Fibroblast of the conjunctiva (primary cell): ENCODE measurements at places on chromosomes 6 and 20.

- DNase-seq = no peak
Measured at GRCh38 chr6:37967651-37968050, 148.1 kb downstream of the ZFAND3 start.

DNA sequence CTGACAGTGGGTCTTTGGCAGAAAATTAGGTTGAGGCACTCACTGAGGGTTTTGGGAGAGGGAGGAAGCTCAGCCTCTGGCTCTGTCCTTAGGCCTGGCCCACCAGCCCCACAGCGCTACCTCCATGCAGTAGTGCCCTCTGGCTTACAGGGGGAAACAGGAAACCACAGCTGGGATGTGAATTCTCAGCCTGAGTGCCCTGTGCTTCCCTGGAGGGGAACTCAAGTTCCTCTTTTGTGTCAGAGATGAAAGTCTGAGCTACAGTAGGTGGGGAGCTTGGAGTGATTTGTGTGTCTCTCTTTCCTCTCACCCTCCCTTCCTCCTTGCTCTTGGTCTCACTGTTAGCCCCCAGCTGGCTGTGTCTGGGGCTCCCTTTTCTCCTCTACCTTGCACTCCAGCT is 48.2 kb upstream of the BLCAP start:
- no peak for DNase-seq

- no peak for DNase-seq
Measured at GRCh38 chr6:87830907-87831306, 128.9 kb upstream of the AKIRIN2 start.

DNA sequence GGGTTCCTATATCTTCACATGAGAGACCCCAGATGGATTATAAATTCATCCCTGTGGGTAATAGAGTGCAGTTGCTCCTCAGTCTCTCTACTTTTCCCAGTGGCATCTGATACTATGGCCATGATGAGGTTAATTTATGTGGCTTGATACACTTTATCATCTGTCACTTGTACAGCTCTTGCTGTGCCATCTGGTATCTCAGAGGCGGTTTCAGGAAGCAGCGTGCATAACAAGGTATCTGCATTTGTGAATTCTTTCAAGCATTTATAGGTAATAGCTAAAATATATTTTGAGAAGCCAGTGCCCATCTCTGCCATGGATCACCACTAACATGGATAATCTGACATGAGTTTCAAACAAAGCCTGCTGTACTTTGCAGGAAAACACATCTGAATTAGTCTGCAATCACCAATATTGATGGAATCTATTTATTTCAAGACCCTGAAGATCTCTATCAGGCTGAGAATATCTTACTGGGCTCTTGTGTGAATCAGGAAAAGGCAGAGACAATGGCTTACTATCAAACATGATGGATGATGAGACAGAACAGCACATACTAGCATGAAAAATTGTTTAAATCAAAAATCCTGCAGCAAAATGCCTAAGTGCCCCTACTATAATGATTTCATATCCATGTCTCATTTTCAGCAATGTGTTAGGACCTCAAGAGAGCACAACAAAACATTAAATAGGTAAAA is 548.7 kb upstream of the MAP3K7 start:
- DNase-seq = no peak

DNA sequence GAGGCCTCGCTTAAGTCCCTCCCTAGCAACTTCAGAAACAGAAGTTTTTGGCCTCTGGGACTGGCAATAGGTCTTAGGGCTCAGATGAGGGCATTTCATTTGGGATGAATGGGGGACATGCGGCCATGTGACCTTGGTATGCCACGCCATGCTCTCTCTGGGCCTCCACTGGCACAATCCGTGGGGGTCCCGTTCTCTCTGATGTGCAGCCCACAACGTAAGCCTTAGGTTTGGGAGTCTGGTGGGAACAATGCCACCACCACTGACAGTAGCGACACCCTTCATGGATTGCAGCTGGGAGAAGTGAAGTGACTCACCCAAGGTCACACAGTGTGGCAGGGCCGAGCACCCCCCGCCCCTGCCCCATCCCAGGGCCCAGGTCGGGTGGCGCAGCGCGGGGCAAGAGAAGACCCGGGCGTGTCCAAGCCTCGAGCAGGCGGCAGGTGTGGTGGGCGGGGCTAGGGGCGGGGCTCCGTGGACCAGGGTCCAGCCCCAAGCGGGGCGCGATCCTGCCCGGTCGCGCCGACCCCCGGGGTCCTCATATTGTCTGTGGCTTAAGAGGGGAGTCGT is 864 bp upstream of the CEBPB start:
- no peak for DNase-seq

DNA sequence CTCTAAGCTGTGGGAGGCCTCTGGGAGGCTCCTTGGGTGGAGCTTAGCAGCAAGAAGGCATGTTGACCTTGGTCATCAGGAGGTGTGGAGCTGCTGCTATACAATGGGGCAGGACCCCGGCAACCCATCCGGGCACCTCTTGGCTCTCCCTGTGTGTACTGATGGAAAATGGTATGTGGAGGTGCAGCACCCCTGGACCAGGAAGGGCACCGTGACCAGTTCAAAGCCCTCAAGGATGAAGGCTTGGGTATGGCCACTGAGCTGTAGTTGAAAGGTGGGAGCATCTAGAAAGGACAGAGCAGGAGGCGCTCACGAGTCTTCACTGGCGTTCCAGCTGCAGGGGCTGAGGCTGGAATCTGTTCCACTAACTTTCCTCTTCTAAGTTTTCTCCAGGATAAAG is 6.7 kb upstream of the IRF4 start:
- DNase-seq = no peak

DNA sequence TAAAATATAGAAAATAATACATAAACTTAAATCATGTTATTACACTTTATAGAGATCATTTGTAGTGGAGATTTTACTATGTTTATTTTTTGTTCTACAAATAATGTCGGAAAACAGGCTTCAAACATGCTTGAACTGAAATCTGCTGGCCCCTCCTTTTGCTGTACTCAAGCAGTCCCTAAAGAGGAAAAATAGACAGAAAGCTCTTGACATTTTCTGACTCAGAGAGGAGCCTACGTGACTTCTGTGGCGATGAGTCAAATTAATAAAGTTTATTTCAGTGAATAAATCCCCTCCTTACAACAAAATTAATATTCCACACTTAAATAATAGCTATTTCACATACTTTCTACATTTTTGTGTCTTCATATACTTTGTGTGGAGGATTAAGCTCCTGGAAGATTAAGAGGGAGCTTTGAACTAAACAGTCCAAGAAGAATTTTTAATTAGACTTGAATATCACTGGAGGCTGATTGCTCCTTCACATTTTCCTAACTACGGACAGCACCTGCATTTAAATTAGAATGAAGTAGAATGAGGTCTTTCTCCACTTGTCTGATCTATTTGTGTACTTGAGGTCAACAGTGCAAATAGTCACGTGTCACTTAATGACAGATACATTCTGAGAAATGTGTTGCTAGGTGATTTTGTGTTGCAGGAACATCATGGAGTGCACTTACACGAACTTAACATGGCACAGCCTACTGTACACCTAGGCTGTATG is 1.7 kb upstream of the TREM1 start:
- DNase-seq = no peak

DNA sequence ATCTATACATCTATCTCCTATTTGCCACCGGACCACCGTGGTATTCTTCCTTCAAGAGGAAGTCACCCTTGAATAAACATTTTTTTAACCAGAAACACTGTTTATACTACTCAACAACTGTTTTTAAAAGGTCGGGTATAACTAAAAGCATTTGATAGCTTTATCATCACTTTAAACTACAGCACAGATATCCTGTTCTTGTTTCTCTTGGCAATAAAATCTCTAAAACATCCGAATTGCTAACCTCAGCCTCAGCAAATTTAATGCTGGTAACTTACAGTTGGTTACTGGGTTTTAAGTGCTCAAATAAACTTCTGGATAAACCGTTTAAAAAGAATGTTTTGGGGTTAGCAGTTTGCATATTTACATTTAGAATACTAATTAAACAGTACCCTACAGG is 20.4 kb downstream of the ZUP1 start:
- no peak for DNase-seq

GRCh38 chr6:118288355-118289124 is 259.6 kb upstream of the PLN start:
- no peak for DNase-seq

GRCh38 chr6:157841211-157841840 is 18.3 kb downstream of the SNX9 start:
- no peak for DNase-seq

- DNase-seq = no peak
Measured at GRCh38 chr6:151081656-151082055, 158.1 kb upstream of the AKAP12 start.

- DNase-seq = no peak
Measured at GRCh38 chr6:166725571-166725970, 98.5 kb upstream of the RPS6KA2 start.

- DNase-seq = no peak
Measured at GRCh38 chr20:10531848-10532247, 96.7 kb downstream of the SLX4IP start.

GRCh38 chr20:40746251-40746650 is 57.2 kb upstream of the MAFB start:
- no peak for DNase-seq

DNA sequence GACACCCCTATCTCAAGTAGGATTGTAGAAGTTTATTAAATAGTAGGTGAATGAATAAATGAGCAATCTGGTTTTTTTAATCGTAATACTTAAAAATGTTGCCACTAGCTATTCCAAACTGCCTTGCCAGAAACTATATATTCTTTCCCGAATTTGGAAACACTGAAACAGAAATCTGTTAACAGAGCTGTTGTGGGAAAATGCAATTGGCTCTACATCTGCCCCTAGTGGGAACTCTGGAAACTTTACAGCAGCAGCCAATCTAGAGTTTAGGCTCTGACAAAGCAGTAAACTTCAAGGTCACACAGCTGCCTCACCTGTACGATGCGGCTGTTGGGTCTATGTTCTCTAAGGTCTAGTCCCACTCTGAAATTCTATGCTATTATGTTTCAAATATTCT is 41.7 kb downstream of the SYNE1 start:
- DNase-seq = no peak

DNA sequence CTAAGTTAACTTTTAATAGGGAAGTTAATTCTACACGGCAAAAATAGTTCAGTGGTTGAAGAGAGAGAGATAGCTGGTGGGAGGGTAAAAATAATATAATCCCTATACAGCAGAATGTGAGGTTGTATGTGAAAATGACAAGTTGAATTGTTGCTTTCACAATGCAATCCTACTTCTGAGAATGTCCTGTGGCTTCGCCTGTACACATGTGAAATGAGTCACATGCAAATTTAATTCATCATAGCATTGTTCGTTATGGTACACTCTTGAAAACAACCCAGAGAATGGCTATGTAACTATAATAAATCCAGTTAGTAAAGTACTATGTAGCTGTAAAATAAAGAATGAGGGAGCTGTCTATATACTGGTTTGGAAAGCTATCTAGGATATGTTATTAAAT is 46.0 kb upstream of the HINT3 start:
- no peak for DNase-seq

GRCh38 chr6:131923356-131923755 is 27.8 kb downstream of the CCN2 start:
- peak; percentile 41 for DNase-seq

DNA sequence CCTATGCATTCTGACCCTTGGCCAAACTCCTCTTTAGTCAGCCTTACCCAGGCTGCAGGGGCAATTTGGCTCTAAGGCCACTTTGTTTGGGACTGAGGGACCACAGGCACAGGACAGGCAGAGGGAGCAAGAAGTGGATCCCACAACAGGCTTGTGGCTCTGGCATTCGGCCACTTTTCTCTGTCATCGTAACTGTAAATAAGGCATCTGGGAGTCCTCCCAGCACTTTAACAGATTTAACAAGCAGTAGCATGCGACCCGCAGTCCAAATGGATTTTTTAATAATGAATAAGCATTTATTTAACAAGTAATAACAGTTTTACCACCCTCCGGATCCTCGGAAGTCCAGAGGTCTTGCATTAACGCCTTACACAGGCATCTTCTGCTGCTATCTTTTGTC is 16.1 kb upstream of the CDH22 start:
- no peak for DNase-seq

- no peak for DNase-seq
Measured at GRCh38 chr20:25019381-25020155, 27.0 kb upstream of the APMAP start.

DNA sequence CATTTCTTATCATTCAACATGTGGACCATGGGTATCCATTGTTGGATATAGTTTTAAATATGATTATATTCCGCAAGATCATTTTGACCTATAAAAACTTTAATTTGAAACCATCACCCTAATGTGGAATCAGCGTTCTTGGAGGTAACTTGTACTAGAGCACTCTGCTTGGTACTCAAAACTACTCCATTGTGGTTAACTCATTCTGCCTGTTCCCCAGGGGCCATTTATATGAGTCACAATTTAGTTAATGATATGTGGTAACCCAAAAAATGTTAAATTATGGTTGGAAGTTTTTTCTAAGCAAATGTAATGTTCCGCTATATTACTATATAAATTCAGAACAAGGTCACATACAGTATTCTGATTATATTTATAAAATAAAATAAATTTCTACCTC is 109.3 kb downstream of the TRDN start:
- no peak for DNase-seq

DNA sequence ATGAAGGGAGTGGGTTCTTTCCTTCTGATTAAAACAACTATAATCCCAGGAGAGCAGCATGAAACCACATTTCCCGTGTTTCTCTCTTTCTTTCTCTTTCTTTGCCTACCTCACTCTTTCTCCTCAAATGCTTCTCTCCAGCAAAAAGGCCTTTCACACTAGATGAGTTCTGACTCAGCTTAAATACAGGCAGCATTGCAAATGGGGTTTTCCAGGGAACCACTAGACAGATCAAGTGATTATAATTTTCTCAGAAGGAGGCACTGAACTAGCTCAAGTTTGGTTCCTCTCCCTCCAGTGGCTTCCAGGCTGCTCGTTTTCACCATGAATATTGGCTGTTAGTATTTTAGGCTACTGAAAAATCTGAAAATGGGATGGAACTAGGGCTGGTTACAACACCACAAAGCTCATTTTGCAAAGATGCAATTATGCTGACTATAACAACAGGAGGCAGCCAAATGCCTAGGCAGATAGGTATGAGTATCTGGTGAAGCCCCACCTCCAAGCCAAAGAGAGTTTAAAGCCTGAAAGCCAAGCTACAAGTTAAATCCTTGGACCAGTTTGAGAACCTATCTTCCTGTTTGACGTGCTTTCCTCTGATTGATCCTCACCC is 260.0 kb downstream of the MMUT start:
- DNase-seq = no peak

- DNase-seq = no peak
Measured at GRCh38 chr6:146912730-146913685, 291.2 kb upstream of the STXBP5 start.

DNA sequence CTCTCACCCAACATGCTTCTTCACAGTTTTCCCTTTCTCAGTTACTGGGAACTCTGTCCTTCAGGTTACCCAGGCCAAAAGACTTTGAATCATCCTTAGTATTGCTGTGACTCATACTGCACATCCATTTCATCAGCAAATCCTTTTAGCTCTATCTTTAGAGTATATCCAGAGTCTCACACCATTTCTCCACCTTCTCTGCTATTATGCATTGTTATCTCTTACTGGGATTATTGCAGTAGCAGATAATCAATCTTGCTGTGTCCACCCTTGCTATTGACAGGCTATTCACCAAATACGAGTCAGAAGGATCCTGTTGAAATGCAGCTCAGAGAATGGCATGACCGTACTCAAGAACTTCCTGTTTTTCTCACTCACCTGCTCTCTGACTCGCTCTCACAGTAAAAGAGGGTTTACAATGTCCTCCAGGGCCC is 57.3 kb downstream of the BCKDHB start:
- peak; percentile 68 for DNase-seq
